ENCODE measurements at places on chromosomes 6 and 20. TPM values are rescaled to one million over a fixed set of nuclear protein-coding genes. Genes with fewer than 3 reads are reported as not detected.

- H3K27ac ChIP-seq = no peak overlapping the region
- no peak for DNase-seq
These were observed 107.7 kb downstream of the ZDHHC14 start for GRCh38 chr6:157488716-157489118.

DNA sequence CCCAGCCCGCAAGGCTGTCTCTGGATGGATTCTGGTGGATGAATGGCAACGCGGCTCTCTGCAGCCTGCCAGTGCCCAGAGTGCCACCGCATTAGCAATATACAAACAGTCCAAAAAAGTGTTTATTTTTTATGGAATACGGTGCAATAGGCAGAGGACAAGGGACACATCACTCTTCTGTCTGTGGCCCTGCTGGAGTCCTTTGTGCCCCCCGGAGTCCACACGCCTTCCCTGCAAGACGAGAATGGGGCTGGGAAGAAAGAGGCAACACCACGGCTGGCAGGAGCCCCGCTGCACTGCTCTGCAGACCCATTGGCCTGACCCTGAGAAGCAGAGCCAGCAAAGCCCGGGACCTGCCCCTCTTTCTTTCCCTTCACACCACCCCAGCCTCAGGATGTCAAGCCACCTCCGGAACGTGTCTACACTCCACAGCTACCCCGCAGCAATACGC lies 196.3 kb downstream of the SYNDIG1 start:
- no peaks in the 10 kb centered on the region for H3K27me3 ChIP-seq
- no peak overlapping the region for H3K27ac ChIP-seq
- H3K36me3 ChIP-seq = peaks cover 17% of the 10 kb centered on the region
- DNase-seq = no peak
- H3K4me1 ChIP-seq = peaks cover 35% of the 10 kb centered on the region

DNA sequence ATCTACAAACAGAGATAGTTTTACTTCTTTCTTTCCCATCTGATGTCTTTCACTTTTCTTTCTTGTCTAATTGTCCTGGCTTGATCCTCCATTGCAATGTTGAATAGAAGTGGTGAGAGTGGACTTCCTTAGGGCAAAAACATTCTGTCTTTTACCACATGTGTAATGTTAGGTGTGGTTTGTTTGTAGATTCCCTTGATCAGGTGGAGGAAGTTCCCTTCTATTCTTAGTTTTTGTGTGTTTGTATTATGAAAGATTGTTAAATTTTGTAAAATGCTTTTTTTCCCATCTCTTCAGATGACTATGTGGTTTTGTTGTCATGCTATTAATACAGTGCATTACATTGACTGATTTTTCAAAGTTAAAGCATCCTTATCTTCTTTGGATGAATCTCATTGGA lies 41.6 kb upstream of the DUSP22 start:
- no peaks in the 10 kb centered on the region for H3K36me3 ChIP-seq
- H3K27ac ChIP-seq = no peak overlapping the region
- no peaks in the 10 kb centered on the region for H3K4me1 ChIP-seq
- no peak for DNase-seq

Gene PKIG
- polyA plus RNA-seq = 67.2 TPM

Gene GSTA2
- polyA plus RNA-seq = not detected

Gene TOX2
- polyA plus RNA-seq = 15.4 TPM

Gene RGS17
- 30.3 TPM for polyA plus RNA-seq

- no peak for DNase-seq
- peaks cover 2% of the 10 kb centered on the region for H3K27me3 ChIP-seq
- H3K4me1 ChIP-seq = peaks cover 21% of the 10 kb centered on the region
These were observed 118.8 kb downstream of the PSMB1 start for GRCh38 chr6:170434117-170434820.

DNA sequence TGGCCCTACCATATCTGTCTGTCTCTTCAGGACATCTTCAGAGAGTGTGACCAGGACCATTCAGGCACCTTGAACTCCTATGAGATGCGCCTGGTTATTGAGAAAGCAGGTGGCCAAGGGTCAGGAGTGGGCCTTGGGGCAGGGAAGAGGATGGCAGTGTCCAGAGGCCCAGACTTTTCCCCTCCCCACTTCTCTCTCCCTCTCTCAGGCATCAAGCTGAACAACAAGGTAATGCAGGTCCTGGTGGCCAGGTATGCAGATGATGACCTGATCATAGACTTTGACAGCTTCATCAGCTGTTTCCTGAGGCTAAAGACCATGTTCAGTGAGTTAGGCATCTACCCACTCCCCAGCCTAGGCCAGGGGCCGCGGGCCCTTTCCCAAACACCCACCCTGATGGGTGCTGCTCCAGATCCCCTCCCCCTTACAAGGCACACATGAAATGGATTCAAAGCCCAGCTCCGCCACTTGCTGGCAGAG lies 24.3 kb downstream of the CAPN11 start:
- no peak overlapping the region for H3K27ac ChIP-seq
- no peak overlapping the region for H3K4me3 ChIP-seq
- no peaks in the 10 kb centered on the region for H3K27me3 ChIP-seq
- no peak for DNase-seq
- H3K36me3 ChIP-seq = no peaks in the 10 kb centered on the region

- H3K27me3 ChIP-seq = no peaks in the 10 kb centered on the region
- H3K36me3 ChIP-seq = no peaks in the 10 kb centered on the region
- peak; percentile 45 for DNase-seq
- H3K4me1 ChIP-seq = no peaks in the 10 kb centered on the region
These were observed 172.1 kb downstream of the CDKAL1 start for GRCh38 chr6:20706238-20706938.

Gene MEI4
- polyA plus RNA-seq = 1.3 TPM

- no peaks in the 10 kb centered on the region for H3K27me3 ChIP-seq
- H3K36me3 ChIP-seq = no peaks in the 10 kb centered on the region
- H3K4me3 ChIP-seq = no peak overlapping the region
- H3K4me1 ChIP-seq = no peaks in the 10 kb centered on the region
- no peak overlapping the region for H3K27ac ChIP-seq
These were observed 74.6 kb downstream of the KIF16B start for GRCh38 chr20:16498526-16499253.

DNA sequence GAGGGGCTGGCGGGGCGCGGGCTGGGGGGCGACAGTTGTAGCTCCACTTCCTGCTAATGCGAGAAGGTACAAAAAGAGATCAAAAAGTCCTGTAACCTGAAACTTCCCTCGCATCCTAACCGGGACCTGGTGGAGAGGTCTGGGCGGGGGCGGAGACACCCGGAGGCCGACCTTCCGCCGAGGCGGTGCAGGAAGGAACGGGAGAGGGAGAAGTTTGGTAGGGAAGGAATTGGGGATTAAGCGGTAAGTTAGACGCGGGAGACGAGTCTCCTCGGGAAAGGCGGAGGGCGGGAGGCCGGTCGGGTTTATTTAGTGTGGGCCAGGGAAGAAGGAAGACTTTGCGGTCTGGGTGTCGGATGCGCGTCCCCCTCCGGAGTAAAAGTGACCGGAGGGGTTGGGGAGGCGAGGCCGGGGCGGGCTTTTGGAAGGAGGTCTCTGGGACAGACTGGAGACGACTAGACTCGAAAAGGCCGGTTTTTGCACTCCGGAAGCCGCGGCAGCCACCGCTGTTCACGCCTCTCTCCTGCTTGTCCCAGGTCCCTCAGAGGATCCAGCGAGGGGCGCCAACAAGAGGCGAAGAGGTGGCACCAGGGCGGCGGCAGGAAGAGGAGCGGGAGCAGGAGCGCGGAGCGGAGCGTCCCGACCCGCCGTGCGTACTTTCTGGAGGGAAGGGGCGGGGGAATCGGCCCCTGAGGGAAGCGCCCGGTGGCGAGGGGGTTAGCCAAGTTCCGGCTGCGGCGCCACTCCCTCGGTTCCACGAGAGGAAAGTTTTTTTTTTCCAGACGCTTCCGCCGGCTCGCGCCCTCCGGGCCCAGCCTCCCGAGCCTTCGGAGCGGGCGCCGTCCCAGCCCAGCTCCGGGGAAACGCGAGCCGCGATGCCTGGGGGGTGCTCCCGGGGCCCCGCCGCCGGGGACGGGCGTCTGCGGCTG lies 734 bp downstream of the TPBG start:
- peak; percentile 60 for DNase-seq
- peaks cover 29% of the 10 kb centered on the region for H3K4me1 ChIP-seq
- H3K27me3 ChIP-seq = peaks cover 32% of the 10 kb centered on the region

- H3K4me3 ChIP-seq = peak overlapping the region; percentile 59
- peaks cover 19% of the 10 kb centered on the region for H3K36me3 ChIP-seq
These were observed 1.1 kb downstream of the SNAI1 start for GRCh38 chr20:49983848-49984408.

DNA sequence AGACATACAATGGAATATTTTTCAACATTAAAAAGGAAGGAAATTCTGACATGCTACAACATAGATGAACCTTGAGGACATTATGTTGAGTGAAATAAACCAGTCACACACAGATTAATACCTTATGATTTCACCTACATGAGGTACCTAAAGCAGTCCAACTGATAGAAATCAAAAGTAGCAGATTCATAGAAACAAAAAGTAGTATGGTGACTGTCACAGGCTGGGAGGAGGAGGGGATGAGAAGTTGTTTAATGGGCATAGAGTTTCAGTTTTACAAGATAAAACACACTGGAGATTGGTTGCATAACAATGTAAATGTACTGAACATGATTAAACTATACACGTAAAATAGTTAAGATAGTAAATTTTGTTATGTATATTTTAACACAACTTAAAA lies 48.5 kb upstream of the OLIG3 start:
- H3K4me1 ChIP-seq = no peaks in the 10 kb centered on the region
- no peak overlapping the region for H3K27ac ChIP-seq
- H3K4me3 ChIP-seq = no peak overlapping the region
- DNase-seq = no peak
- peaks cover 11% of the 10 kb centered on the region for H3K27me3 ChIP-seq
- H3K36me3 ChIP-seq = no peaks in the 10 kb centered on the region

DNA sequence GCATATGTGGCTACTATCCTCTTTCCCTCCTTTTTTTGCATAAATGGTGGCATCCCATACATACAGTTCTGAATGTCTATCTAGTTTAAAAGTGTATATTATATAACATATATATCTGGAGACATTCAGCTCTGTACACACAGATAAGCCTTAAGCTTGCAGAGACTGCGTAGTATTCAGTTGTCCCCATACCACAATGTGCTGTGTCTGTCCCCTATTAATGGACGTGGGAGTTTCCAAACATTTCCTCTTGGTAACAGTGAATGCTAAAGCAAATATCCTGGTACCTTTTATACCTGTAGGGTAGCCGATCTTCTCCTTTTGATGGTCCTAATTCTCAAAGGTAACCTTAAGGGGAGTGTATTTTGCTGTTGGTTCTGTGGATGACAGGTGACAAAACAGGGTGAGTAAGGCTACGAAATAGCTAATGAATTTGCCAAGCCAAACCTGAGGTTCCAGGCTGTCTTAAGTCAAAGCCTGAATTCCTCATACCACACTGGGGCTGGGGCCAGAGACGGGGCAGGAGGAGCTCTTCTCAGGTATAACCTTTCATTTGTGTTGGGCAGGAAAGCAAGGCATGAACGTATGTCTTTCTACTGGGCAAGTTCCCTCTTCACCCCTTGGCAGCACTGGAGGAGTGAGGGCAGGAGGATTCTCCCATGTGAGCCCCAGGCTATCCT lies 7.8 kb upstream of the C2 start:
- no peaks in the 10 kb centered on the region for H3K27me3 ChIP-seq
- DNase-seq = no peak
- no peak overlapping the region for H3K4me3 ChIP-seq
- H3K4me1 ChIP-seq = no peaks in the 10 kb centered on the region
- H3K36me3 ChIP-seq = no peaks in the 10 kb centered on the region
- H3K27ac ChIP-seq = no peak overlapping the region

DNA sequence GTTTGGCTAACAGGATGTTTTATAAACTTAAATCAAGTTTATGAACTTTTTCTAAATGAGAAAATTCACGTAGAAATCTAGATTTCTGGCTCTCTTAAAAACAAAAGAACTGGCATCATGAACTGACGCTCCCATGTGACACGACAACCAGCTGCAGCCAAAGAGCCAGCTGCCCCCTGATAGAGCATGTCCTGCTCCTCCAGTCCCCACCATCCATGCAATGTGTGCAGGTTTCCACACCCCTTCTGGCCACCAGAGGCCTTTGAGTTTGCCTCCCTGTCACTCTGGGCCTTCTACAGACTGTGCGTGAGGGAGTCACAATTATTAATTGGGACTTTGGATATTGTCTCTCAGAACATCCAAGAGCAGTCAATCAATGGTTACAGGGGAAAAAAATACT lies 1.6 kb upstream of the GPLD1 start:
- H3K27me3 ChIP-seq = no peaks in the 10 kb centered on the region
- no peaks in the 10 kb centered on the region for H3K36me3 ChIP-seq
- H3K4me1 ChIP-seq = peaks cover 11% of the 10 kb centered on the region
- no peak for DNase-seq
- no peak overlapping the region for H3K27ac ChIP-seq

GRCh38 chr20:532530-532929 lies 11.1 kb downstream of the CSNK2A1 start:
- H3K4me1 ChIP-seq = no peaks in the 10 kb centered on the region
- DNase-seq = no peak
- no peak overlapping the region for H3K27ac ChIP-seq
- H3K27me3 ChIP-seq = no peaks in the 10 kb centered on the region

- DNase-seq = peak; percentile 92
- no peak overlapping the region for H3K4me3 ChIP-seq
- H3K36me3 ChIP-seq = no peaks in the 10 kb centered on the region
- peaks cover 34% of the 10 kb centered on the region for H3K4me1 ChIP-seq
- no peaks in the 10 kb centered on the region for H3K27me3 ChIP-seq
- no peak overlapping the region for H3K27ac ChIP-seq
These were observed 134.2 kb upstream of the LRFN2 start for GRCh38 chr6:40721271-40721952.

All from spinal cord (tissue), 10 donors.